Panc1 (cell line): ENCODE measurements at places on chromosomes 4 and X.

- DNase-seq = no peak
Measured at GRCh38 chrX:12002876-12003275, 135.4 kb upstream of the FRMPD4 start.

GRCh38 chr4:75457365-75457764 lies 56.8 kb downstream of the RCHY1 start:
- DNase-seq = no peak

DNA sequence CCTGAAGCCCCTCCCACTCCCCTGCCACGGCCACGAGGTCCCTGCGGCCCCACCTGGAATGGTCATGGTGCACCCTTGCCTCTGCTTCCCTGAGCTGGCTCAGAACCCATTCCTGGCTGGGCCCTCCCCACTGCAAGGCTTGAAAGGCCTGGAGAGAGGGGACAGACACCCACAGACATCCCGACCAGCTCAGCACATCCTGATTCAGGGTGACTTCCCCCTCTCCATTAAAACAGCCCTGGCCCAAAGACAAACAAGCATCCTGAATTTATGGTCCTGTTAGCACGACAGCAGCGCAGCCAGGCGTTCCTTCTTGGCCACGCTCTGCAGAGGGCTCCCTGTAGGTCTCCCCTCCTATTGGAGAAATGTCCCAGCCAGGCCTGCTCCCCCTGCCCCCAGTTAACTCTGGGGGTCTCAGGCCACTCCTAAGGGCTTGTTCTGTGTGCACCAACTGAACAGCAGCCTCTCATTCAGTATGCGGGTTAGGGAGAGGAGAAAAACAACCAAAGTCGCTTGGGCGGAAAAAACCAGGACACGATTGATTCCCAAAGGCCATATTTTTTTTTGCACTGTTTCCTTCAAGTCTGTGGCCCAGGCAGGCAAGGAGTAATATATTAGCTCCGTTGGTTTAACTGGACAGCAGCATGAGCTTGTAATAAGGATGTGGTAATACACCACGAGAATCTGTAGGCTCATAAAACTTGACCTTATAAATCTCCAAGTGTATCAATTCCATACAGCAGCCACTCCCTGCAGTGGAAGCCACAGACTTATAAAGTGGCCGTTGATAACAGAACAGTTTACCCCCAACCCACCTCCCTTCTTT lies 106.7 kb upstream of the MSX1 start:
- no peak for DNase-seq

- DNase-seq = no peak
Measured at GRCh38 chrX:102339312-102340298, 92.6 kb downstream of the NXF2 start.

GRCh38 chrX:70174754-70175153 lies 2.5 kb upstream of the DGAT2L6 start:
- no peak for DNase-seq

GRCh38 chr4:30208731-30209435 lies 511.3 kb upstream of the PCDH7 start:
- DNase-seq = peak; percentile 64

DNA sequence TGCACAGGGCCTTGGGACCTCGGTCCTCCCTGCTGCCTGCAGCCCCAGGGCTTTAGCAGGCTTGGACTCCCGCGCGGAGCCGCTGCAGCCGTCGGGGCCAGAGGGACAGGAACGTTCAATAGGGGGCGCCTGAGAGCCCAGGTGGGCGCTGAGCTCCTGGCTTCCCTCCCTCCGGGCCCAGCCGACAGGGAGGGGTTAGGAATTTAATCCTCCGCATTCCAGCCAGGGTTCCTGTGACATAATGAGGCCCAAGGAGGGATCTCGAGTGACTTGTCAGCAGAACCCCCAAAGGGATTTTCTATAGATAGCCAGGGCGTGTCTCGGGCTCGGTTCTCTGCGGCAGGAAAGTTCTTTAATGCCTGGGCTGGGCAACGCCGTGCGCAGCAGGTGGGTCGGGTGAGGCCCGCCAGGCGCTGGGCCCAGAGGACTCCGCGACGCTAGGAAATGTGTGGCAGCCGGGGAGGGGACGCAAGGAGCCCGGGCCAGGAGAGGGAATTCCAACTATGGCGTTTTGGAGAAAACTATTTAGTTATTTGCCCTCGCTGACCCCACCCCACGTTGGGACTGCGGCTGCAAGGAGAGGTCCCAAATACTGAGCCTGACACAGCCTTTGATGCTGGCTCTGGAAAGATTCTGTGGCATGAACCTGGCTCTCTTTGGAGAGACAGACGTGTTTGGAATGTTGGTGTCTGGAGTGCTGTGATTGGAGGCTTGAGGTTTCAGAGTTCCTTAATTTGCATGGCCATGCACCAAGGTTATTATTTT lies 285.2 kb upstream of the GATB start:
- no peak for DNase-seq

- DNase-seq = no peak
Measured at GRCh38 chr4:18155067-18156041, 133.8 kb upstream of the LCORL start.

GRCh38 chr4:6198278-6198677 lies 2.1 kb downstream of the JAKMIP1 start:
- DNase-seq = no peak

GRCh38 chr4:77826275-77826674 lies 7.1 kb upstream of the CNOT6L start:
- no peak for DNase-seq

DNA sequence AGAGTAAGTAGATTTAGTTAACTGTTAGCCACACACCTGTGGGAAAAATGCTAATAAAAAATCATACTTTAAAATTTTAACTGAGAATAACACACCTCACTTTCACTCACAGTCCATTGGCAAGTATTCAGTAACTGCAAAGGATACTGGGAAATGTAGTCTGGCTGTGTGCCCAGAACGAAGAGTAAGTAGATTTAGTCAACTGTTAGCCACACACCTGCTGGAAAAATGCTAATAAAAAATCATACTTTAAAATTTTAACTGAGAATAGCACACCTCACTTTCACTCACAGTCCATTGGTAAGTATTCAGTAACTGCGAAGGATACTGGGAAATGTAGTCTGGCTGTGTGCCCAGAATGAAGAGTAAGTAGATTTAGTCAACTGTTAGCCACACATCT lies 178.4 kb upstream of the NWD2 start:
- DNase-seq = no peak

DNA sequence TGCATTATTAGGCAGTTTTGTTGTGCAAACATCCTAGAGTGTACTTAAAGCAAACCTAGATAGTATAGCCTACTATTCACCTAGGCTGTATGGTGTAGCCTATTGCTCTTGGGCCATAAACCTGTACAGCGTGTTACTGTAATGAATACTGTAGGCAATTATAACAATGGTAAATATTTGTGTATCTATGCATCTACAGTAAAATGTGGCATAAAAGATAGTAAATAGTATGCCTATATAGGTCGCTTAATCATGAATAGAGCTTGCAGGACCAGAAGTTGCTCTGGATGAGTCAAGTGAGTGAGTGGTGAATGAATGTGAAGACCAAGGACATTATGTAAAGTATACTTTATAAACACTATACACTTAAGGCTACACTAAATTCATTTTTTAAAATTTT lies 16.6 kb downstream of the USO1 start:
- no peak for DNase-seq

- no peak for DNase-seq
Measured at GRCh38 chrX:3563451-3563850, 150.0 kb downstream of the PRKX start.

- DNase-seq = no peak
Measured at GRCh38 chrX:130030826-130031225, 48.4 kb downstream of the BCORL1 start.

DNA sequence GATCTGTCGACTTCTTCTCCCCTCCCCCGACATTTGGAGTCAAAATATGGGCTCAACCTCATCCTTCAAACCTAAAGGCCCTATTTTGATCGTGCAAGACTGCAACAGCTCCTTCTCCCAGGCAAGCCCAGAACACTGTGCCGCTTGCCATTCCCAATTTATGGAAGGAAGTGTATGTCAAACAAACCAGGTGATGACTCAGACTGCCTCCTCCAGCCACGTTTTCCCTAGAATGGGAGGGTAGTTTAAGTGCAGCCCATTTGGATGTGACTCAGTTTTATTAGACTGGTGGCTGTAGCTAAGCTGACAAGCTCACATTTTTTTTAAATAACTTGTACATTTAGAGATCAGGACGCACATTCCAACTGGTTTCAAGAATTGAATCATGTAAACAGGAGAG lies 570.4 kb upstream of the DIPK2B start:
- peak; percentile 89 for DNase-seq

GRCh38 chr4:69888336-69888735 lies 28.4 kb upstream of the SULT1E1 start:
- no peak for DNase-seq

GRCh38 chr4:154184238-154184637 lies 307.4 kb downstream of the DCHS2 start:
- no peak for DNase-seq

- DNase-seq = no peak
Measured at GRCh38 chr4:151462554-151462953, 53.6 kb downstream of the FHIP1A start.

- no peak for DNase-seq
Measured at GRCh38 chrX:21645886-21646285, 12.2 kb downstream of the KLHL34 start.

DNA sequence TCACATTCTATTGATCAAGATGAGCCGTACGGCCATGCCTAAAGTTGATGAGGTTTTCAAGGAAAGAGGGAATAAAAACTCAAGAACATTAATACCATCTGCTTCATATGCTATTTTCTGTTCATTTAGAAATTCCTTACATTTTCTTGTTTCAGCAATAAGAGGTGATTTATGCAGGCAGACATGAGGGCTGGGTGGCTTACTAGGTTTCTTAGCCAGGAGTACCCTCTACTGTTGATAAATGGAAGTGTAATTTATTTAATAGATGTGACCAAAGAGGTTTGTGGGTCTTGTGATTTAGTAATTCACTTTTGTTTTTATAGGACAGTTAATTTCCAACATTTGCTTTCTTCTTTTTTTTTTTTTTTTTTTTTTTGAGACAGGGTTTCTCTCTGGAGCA lies 6.4 kb upstream of the SMIM9 start:
- DNase-seq = peak; percentile 48

DNA sequence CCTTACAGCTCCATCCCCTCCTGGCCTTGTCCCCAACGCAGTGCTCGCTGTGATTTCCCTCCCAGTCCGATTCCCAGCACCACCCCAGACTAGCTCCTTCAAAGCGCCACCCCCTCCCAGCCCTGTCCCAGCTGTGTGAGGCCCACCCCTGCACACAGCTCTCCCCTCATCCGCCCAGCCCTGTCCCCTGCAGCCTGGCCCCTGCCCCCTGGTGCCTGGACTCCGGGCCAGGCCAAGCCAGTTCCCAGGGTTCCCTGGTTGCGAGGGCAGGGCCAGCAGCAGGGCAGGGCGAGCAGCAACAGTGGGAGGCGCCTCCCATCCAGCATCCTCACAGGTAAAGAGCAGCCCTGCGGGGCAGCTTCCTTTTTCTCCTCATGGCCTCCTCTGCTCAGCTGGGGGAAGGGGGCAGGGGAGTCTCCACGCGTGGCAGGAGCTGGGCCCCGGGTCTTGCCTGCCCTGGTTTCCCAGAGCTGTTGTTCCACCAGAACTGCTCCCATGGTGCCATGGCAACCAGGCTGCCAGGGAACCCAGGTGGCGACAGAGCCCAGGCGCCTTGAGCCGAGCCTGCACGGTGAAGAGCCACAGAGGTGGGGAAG lies 24.8 kb downstream of the IQSEC2 start:
- DNase-seq = no peak

DNA sequence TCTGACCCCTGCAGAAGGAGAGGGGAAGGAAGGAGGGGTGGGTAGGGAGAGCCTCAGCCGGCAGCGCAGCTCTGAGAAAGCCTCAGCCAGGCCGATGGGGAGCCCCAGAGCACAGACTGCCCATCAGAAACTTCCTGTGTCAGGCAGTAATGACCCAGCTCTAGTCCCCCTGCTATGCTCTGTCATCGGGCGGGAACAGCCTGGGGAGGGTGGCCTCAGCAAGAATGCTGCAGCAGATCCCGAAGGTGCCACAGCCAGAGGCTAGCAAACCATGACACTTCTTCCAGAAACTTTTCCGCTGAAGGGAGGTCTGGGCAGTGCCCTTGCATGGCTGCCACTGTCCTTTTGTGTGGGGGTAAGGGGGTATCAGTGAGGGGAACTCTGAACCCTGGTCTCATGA lies 279.0 kb downstream of the BCOR start:
- DNase-seq = no peak

DNA sequence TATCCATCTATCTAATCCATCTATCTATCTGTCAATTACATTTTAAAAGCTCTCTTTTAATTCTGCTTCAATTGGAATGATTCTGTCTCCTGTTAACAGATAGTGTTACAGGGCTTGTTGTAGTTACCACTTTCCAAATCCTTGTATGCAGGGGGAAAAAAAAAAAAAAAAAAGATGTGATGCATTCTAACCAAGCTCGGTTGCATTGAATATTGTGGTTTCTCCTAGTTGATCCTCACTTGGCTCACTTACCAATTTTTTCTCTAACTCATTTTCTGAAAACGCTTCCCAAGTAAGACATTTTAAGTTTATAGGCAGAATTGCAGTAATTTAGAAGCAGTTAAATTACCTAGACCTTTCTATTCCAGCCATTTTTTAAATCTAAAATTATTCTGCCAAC lies 327.9 kb upstream of the PITX2 start:
- DNase-seq = no peak

GRCh38 chr4:10461850-10462400 lies 4.7 kb upstream of the ZNF518B start:
- DNase-seq = no peak

GRCh38 chrX:10603612-10604011 lies 16.8 kb downstream of the MID1 start:
- no peak for DNase-seq
